Vagina (tissue), 2 donors: ENCODE measurements at places on chromosomes 13 and 19.

DNA sequence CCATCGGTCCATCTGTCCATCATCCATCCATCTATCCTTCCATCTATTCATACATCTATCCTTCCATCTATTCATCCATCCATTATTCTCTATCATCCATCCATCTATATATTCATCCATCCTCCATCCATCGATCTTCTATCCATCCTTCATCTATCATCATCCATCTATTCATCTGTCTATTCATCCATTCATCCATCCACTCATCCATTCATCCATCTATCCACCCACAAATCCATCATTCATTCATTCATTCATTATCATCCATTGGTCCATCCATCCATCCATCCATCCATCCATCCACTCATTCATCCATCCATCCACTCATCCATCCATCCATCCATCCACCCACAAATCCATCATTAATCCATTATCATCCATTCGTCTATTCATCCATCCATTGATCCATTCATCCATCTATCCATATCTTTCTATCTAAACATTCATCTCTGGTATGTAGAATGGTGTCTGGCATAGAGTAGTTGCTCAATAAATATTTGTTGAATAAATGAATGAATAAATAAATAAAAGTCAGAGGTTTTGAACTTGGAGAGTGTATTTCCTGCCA lies 36.6 kb downstream of the ZNF536 start:
- no peak for DNase-seq

DNA sequence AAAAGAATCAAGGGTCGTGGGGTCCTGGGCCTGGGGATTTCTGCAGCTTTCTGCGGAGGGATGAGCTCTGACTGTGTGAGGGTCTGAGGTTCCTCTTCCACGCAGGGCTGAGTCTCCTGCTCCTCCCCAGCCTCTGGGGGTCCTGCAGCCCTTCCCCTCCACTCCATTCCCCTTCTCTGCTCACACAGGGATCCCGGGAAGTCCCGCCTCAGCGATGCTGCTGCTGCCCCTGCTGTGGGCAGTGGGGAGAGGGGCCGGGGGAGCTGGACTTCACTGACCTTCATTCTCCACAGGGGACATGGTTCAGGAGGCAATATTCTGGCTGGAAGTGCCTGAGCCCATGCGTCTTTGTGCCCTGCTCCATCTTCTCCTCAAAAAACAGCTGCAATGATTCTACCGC lies 26.2 kb upstream of the CD33 start:
- DNase-seq = no peak

DNA sequence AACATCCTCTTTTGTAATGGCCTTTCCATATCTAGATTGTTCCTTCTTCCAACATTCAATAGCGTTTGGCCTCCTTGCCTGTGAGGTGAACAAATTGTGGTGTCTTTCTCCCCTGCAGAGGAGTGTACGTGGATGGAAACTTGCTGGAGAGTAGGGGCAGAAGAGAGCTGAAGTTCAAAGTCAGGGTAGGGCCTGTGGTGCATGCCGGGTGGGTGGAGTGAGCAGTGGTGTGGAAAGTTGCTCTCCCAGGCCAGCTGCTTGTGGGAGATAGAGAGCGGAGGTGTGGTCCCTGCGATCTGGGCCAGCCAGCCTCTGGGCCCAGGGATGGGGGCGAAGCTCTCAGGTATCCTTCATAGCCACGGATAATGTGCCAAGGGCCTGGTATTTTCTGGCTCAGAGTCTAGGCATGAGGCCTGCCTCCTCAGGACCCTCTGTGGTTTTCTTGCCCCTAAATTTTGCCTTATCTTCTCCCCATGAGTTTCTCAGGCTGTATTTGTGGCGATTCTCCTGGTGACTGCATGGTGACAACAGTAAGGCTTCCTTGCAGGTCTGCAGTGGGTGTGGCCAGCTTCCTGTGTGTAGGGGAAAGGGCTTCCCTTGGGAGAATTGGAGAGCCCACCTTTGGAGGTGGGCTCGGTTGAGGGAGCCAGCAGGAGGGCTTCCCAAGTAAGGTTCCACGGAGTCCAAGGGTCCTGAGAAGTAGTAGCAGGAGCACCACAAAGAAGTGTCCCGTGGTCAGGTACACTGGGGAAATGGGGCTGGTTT lies 6.7 kb downstream of the RGCC start:
- DNase-seq = no peak

DNA sequence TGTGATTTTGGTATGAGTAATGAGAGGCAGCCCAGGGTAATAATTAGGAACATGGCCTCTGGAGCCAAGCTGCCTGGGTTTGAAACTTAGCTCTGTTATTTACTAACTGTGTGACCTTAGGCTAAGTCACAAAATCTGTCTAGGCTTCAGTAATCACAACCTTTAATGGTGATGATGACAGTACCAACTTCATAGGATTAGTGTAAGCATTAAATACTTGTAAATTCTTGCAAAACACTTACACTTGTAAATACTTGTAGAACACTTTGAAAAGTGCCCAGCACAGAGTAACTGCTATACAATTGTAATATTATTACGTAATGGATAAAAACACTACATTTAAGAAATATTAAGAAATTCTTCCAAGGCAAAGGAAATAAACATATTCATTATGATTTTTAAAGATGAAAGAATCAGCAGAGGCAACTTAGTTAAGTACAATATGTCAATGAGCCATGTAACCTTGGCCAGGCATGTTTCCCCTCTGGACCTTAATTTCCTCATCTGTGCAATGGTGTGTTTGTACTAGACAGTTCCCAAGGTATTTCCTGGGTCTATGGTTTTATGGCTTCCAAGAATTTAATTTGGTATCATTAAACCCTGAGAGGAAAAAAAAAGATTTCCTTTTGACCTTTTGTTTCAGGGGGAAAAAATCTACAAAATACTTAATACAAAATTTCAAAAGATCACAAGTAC lies 628.5 kb upstream of the KLHL1 start:
- DNase-seq = no peak

- DNase-seq = no peak
Observed at GRCh38 chr13:71877256-71877653, 10.3 kb upstream of the DACH1 start.

GRCh38 chr13:45393941-45394570 lies 24.1 kb downstream of the SLC25A30 start:
- no peak for DNase-seq

DNA sequence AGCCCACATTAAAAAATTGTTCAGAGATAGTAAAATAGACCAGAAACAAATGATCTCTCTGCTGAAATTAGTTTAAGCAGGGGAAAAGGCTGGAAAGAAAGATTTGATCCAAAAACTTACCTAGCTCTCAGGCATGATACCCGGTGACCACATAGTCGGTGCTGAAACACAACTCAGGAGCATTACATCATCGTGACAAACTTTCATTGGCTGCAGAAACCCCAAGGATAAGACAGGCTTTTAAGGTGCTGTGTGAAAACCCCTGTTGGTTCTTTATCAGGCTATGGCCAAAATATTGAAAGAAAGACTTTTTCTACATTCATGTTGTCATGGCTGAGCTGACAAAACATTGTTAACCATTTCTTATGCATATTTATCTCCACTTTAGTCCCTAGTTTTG lies 171.7 kb upstream of the KLF12 start:
- DNase-seq = no peak

- DNase-seq = no peak
Observed at GRCh38 chr13:84296401-84296800, 414.1 kb upstream of the SLITRK1 start.

DNA sequence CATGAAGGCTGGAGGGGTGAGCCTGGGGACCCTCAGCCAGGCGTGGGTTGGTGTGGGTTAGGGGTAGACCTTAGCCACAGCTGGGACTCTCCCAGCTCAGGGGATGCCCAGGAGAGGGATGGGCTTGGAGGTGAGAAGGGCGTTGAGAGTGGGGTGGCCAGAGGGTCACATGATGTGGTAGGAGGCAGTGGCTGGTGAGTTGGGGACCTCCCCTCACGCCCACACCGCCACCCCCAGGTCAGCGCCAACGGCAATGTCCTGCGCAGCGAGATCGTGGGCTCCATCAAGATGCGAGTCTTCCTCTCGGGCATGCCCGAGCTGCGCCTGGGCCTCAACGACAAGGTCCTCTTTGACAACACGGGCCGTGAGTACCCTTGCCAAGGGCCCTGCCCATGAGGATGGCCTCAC lies 28.5 kb downstream of the AP1M1 start:
- peak; percentile 88 for DNase-seq

GRCh38 chr19:54094426-54095000 lies 6.1 kb downstream of the OSCAR start:
- no peak for DNase-seq

GRCh38 chr13:50080203-50080910 lies 65.1 kb downstream of the KCNRG start:
- no peak for DNase-seq

DNA sequence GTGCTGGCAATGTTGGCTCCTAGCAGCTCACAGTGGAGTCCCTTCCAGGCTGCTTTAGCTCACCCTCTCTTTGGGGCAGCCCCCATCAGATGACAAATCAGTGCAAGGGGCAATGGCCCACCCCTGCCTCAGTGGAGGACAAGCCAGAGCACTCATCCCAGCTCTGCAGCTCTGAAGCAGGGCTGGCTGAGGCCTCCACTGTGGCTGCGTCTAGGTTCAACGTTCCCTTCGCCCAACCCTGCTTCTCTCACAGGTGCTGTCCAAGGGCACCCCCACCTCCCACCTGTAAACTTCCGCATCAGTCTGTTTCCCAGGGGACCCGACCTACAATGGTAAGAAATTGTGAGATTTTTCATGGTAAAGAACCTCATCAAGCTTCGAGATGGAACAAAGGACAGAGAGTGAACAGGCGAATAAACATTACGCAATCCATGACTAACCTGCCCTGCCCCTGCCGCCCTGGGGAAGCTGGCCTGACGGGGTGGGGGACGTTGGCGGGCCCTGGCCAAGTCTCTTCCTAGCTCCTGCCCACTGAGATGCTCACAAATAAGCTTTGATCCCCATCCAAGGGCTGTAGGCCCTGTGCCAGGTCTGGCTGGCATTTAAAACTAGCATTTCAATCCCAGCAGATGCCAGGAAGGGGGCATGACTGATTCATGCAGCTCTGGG lies 40.5 kb downstream of the DZIP1 start:
- no peak for DNase-seq

DNA sequence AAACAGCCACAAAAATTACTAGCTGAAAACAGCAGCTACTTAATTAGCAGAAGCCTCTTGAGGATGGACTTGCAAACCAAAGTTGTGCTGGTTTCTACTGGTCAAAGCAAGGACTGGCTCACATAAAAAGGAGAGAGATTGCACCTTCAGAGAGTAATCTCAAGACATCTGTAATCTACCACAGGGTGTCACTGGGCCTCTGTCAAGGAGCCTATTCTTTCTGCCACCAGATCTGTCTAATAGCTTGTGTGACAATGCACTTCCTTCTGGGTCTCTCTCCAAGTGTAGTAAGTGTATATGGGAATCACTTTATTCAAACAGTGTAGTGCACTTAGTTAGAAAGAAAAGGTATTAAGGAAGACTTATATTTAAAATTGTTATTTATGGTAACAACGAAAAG lies 24.4 kb upstream of the ZNF561 start:
- DNase-seq = no peak

DNA sequence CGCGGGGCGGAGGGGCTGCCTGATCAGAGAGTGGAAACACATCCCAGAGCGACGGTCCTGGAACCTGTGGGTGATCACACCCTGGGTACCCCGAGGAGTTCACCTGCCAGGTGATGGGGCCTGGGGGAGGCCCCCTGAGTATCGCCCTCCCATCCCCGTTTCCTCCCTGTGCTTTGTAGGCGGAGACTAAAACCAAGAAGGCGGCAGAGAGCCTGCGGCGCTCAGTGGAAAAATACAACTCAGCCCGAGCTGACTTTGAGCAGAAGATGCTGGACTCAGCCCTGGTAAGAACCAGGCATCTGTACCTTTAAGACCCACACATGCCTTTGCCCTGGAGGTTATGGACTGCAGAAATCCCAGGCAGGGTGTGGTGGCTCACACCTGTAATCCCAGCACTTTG lies 19.3 kb downstream of the FCHO1 start:
- no peak for DNase-seq

GRCh38 chr13:35763060-35763781 lies 286.7 kb upstream of the MAB21L1 start:
- no peak for DNase-seq

DNA sequence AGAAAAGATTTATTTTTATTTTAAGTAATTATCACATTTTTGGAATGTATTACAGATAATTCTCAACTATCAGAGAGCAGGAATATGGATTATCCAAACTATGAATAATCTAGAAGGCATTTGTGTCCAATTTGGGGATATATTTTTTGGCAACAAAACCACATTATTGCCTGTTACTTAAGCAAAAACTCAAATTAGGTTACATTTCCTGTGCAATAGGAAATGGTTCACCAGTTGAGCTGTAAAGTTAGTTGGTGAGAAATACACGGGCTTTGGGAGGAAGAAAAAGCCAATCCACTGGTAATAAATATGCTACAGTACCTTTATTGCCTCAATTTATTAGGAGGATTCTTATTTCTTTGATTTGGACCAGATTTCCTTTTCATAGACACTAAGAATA lies 1075.2 kb downstream of the PCDH9 start:
- no peak for DNase-seq

DNA sequence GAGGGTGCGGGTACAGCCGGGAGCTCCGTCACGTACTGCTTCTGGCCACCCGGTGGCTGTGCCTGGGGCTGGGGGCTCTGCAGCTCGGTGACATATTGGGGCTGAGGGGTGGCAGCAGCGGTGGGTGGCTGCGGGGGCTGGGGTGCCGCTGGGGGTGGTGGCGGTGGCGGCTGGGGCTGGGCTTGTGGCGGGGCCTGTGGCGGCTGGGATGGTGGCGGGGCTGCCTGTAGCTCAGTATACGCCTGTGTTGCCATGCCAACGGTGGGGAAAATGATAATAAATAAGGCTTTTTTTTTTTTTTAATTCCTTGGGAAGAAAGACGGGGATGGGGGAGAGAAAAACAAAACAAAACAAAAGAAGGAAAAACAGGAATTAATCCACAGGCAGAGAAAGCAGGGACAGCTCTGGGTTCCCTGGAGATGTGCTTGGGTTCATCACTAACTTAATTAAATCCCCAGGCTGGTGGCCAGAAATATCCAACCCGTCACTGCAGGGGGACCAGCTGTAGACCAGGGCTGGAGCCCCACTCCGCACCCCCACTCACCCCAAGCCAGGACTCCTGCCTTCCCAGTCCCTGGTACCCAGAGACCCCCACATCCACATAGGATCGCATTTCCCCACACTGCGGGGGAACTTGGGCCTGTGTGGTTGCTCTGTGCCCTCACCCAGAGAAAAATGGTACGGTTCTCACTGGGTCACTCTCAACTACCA lies 12.4 kb downstream of the RFX1 start:
- DNase-seq = no peak

- DNase-seq = no peak
Observed at GRCh38 chr13:77019756-77020155, 7.2 kb downstream of the FBXL3 start.

GRCh38 chr13:30504081-30504480 lies 38.3 kb upstream of the HMGB1 start:
- DNase-seq = no peak

- no peak for DNase-seq
Observed at GRCh38 chr13:110562036-110562597, 595 bp upstream of the RAB20 start.
